ENCODE measurements at places on chromosomes 7 and 10. TPM values are rescaled to one million over a fixed set of nuclear protein-coding genes. Genes with fewer than 3 reads are reported as not detected.

NUTM2B gene
- 1.6 TPM for polyA plus RNA-seq

DGKB gene
- polyA plus RNA-seq = 0.35 TPM

NUTM2E gene
- 0.67 TPM for polyA plus RNA-seq

KCND2 gene
- polyA plus RNA-seq = 0.83 TPM

TLX1 gene
- not detected for polyA plus RNA-seq

PNLIP gene
- 0.39 TPM for polyA plus RNA-seq

CDNF gene
- polyA plus RNA-seq = 2.9 TPM

FAM200A gene
- polyA plus RNA-seq = 8.9 TPM

HECW1 gene
- polyA plus RNA-seq = 0.14 TPM

OR2A5 gene
- not detected for polyA plus RNA-seq

NPSR1 gene
- 0.14 TPM for polyA plus RNA-seq

SLC25A40 gene
- 12.7 TPM for polyA plus RNA-seq

HKDC1 gene
- polyA plus RNA-seq = not detected

CUL2 gene
- polyA plus RNA-seq = 39.3 TPM

SPDYE2 gene
- polyA plus RNA-seq = 14.8 TPM

EMX2 gene
- 9.0 TPM for polyA plus RNA-seq

AKR1B15 gene
- polyA plus RNA-seq = 0.26 TPM

All from hindlimb muscle (tissue), 1 donor.